ENCODE measurements at places on chromosomes 2 and 18. TPM values are rescaled to one million over a fixed set of nuclear protein-coding genes. Genes with fewer than 3 reads are reported as not detected.

Gene DUSP2
- total RNA-seq, result 6.1 TPM

Gene GLI2
- total RNA-seq, result 0.72 TPM

GRCh38 chr2:47056868-47057686 lies 98.0 kb downstream of the STPG4 start:
- DNase-seq, result no peak

Gene ATG9A
- 18.6 TPM for total RNA-seq

DNA sequence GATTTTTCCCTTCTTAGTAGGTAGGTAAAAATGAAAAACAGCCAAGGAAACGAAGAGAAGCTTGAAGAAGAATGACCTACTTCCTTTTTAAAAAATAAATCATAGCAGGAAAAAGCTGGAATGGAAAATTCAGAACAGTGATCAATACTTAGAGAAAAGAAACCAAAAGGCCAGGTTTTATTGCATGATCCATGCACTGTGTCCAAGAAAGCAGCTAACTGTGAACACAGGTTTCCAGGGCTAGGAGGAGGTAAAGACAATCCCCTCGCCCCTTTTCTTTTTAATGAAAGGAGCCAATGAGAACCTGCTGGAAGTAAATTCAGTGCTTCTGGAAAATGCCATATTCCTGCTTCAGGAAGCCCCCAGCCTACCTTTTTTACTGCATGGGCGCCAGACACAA lies 47.2 kb downstream of the BOD1L2 start:
- DNase-seq, result no peak

DNA sequence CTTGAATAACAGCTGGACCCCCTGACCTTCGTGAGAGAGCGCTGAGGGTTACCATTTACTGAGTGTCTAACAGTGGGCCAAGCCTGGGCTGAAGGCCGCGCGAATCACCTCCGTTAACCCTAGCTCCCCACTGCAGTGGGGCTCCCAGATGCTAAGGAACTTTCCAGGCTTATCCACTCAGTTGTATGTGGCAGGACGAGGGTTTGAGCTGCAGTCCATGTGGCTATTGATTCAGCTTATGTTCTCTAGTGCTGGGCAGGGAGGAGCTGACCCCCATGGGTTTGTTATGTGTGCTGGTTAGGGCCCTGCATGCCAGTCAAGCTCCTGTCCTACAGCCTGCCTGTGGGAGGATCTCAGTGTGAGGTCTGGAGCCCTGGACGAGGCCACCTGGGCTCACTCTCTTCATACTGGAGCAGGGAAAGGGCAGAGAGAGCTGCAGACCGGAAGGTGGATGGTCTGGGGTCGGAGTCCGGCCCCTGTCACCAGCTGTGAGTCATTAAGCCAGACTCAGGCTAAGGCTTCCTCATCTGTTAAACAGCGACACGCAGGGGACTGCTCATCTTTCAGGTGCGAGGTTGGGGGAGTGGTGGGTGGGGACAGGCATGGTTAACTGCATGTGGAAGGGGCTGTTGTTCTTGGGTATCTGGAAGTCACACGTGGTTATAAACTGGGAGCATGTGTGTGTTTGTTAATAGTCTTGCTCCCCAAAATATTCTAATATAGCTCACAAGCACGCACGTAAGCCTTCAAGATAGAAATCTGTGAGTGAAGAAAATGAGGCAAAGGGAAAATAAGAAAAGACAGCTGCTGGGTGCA lies 6.6 kb downstream of the PSD4 start:
- DNase-seq, result no peak

Gene SETBP1
- total RNA-seq, result 0.38 TPM

Gene STPG4
- total RNA-seq, result 0.37 TPM

Gene NPHP1
- 29.2 TPM for total RNA-seq

Gene LYG2
- not detected for total RNA-seq

- DNase-seq, result peak; percentile 14
Observed at GRCh38 chr2:108935271-108935741, 53.7 kb downstream of the EDAR start.

DNA sequence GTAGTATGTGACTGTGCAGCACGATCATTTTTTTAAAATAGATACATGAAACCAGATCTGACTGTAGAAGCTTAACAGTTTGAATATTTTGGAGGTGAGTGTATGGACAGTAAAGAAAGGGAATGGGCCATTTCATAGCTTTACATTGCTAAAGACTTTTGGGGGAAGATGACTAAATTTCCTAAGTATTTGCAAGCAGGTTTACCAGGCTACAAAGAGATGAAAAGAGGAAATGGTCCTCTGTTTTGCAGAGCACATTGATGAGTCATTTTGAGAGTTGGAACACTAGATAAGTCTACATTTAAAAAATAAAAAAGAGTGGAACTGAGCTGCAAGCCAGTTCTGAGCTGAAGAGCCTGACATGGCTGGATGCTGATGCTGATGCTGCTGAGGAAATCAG lies 115.7 kb upstream of the LRATD1 start:
- no peak for DNase-seq

Gene HOXD10
- total RNA-seq, result 4.3 TPM

Gene RAMP1
- not detected for total RNA-seq

Gene FKBP1B
- 8.2 TPM for total RNA-seq

DNA sequence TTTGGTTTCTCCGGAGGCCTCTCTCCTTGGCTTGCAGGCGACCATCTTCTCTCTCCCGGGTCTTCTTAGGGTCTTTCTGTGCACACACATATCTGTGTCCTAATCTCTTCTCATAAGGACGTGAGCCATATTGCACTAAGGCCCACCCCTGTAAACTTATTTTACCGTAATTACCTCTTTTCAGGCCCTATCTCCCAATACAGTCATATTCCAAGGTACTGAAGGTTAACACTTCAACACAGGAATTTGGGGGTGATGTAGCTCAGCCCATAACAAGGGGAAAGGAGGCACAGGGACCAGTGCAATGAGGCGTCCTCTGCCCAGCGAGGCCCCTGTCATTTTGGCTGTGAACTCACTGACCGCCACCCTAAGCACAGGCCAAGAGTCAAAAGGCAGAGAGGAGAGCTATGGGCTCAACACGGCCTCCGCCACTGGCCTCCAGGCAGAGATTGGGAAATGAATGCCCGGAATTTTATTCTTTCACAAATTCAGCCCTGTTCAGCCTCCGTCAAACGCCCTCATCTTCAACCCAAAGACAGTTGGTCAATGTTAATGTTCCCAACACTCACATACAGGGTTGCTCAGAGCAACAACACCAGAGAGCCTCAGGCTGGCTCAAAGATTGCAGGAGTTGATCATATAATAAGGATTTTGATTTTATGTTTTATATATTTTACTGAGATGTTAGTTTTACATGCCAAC lies 15.9 kb upstream of the NMUR1 start:
- DNase-seq, result no peak

GRCh38 chr2:239611222-239611795 lies 210.5 kb upstream of the HDAC4 start:
- DNase-seq, result no peak

Gene IL1A
- total RNA-seq, result 1.0 TPM

GRCh38 chr18:37042381-37042780 lies 213.5 kb downstream of the KIAA1328 start:
- no peak for DNase-seq

DNA sequence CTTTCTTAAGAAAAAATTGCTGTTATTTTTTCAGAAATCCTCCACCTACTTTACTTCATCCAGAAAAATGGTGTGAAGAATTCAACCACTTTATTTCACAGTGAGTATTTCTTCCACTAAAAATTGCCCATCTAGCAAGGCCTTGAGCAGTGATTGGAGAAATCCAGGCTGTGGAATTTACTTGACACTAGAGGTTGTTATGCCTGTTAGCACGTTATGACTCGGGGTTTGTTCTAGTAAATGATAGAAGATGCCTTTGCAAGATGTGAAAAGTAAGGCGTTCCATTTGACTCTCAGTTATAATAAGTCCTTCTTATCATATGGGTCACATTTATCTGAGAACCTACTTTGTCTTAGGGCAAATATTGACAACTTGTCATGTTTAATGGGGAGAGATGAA lies 157.4 kb downstream of the MYO3B start:
- no peak for DNase-seq

DNA sequence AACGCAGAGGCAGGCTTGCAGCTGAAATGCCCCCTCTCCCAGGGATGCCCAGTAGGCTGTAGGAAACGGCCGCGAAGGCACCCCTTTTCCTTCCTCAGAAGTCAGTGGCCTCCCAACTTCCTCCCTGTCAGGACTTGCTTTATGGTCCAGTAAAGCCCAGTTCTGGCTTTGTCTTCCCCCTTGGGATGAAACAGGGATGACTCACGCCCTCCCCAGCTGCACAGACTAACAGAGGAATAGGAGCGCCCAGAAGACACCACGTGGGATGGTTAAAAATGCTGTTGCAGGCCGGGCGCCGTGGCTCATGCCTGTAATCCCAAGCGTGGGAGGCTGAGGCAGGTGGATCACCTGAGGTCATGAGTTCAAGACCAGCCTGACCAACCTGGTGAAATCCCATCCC lies 6.9 kb downstream of the CREG2 start:
- DNase-seq, result no peak

Gene PRSS56
- total RNA-seq, result not detected

Gene SLC4A3
- 0.75 TPM for total RNA-seq

Gene SCN3A
- total RNA-seq, result 0.24 TPM

Gene DPYSL5
- total RNA-seq, result 0.93 TPM

DNA sequence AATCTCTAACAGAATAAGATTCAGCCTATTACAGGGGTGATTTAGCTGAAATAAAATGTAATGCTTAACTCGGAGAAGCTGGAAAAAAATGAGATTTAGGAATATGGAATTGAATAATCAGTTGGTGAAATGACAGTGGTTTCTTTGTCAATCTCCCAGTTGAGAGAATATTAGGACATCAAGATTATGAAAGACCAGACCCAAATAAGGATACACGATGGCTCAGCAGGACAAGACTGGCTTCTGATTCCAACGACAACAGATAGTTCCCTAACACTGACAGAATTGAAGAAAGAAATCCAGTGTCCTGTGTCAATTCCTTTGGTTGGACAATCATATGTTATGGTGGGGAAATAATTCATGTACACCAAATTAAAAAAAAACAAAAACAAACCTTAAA lies 55.8 kb downstream of the HRH4 start:
- no peak for DNase-seq

DNA sequence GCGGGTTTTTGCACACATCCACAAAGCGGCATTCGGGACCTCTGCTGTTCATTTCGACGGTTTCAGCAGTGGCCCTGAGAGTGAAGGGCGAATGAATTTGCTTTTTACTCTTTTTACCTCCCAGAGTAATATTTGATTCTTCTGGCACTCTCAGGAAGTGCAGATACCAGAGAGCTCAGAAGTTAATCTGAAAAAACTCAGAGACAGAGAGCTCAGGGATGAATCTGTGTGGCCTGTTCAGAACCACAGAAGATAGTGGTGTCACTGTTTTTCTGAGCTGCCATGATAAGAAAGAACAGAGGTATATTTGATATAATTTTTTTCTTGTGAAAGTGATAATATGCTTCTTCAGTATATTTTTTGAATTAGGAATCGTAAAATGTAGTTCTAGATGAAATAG lies 129.3 kb downstream of the MBP start:
- DNase-seq, result no peak
